ENCODE measurements at places on chromosomes 3 and 15.

- DNase-seq: no peak
Observed at GRCh38 chr15:27183201-27183600, 212.2 kb downstream of the GABRG3 start.

GRCh38 chr3:29178809-29179793, 101.8 kb upstream of the RBMS3 start:
- no peak for DNase-seq

DNA sequence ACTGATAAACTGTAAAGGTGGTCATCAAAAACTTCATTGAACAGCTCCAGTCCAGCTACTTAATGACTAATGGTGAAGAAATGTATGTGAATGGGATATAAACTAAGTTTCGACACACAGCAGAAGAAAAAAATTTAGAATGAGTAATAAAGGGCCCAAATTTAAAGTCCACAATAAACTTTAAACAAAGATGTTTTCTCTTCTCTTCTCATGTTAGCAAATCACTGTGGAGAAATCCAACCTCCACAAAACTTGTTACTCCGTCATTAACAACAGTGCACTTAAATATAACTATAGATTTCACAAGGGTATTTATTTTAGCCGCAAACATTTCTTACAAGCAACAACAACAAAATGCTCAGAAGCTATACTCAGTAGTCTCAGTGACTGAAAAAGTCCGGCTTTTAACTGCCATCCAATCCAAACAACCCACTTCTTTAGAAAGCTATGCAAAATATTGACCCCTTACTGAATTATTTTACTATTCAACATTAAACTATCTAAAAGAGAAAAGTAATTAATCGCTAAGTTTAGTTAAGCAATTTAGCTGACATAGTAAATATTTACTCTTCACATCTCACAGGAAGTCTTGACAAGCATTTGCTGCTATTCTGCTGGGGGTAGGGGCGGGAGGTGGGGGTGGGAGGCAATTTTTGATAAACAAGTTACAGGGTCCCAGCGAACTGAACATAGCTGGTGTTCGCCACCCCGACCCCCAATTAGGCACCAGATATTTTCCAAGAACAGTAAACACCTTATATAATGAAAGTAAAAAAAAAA, 2.4 kb downstream of the IGF2BP2 start:
- peak; percentile 82 for DNase-seq

DNA sequence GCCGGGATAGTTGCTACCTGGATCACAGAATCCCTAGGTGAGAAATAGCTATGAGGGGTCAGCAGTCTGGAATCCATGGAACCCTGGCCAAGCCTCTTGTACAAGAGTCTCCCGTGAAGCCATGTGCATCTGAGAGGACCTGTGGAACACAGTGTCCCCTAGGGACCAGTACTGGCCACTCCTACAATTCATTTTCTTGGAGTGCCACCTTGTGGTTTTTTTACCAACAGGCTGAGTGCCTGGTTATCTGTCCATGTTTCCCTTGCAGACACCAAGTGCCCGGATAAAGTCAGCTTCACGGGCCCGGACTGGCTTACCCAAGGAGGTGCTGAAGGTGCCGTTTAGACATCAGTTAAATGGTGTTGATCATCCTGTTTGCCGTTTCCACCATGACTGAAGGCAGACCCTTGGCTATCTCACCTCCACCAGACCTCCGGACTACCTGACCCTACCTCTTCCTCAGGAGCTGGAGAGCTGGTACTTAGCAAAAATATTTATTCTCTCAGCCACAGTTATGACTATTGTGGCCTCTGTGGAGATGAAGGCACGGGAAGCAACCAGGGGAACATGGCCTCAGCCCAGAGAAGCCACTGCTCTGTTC, 93.9 kb downstream of the RBPMS2 start:
- no peak for DNase-seq

DNA sequence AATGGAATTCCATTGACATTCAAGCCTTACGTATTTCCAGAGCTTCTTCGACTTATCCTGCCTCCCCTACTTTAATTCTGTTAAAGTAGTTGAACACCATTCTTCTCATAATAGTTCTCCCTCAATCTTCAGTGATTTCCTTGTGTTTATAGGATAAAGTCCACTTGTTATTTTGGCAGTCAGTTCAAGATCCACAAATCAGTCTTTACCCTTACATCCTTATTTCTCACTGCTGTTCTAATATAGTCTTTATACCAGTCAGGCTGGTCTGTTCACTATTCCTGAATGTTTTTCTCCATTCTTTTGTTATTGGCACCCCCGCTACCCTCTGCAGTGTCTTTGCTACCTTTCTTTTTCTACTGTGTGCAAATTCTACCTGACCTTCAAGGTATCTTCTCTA, 29.7 kb downstream of the ATP6V1A start:
- DNase-seq: no peak

GRCh38 chr3:109117939-109118338, at the start of gene MORC1:
MORC1 (minus strand) TSS chr3:109118134; CDS start chr3:109118059, 75 bp downstream.
- no peak for DNase-seq

DNA sequence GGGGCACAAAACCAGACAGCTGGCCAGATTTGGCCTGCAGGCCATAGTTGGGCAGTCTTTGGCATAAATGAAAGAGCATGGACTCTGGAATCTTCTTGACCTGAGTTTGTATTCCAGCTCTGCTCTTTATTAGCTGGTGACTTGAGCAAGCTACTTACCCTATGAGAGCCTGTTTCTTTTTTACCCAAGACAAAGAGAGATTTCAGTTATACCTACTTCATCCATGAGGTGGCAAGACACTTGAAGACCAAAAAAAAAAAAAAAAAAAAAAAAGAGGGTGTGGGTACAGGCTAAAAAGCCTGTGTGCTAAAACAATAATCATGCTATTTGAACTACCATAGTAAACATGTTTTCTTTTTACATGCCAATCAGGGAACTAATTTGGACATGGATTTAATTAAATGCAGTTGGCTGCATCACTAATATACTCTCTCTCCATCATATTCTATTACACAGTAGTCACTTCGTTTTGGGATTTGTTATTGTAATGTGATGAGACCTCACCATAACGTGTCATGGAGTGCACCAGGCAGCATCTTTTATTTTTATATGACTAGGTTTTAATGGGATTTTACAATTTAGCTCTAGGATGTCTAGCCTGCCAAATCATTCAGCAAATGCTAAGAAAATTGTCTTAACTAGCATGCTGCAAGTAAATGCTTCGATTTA, 109.2 kb upstream of the FHIT start:
- DNase-seq: no peak

GRCh38 chr3:65816208-65816607, 222.5 kb downstream of the MAGI1 start:
- no peak for DNase-seq

GRCh38 chr3:10389995-10390394, 69.1 kb upstream of the SEC13 start:
- no peak for DNase-seq

DNA sequence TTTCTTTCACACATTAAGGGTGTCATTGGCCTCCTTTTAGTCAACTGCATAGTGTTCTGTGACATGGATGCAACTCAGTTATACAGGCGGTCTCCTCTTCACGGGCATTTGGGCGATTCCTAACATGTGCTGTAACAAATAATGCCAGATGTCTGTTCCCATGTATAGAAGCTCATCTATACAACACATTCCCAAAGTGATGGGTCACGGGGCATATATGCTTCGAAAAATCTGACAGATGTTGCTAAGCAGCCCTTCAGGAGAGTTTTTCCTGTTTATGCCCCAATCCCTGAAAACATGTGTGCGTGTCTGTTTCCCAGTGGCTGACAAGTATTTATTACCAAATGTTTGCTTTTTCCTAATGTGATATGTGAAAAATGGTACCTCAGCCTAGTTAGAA, 25.8 kb downstream of the LRRK1 start:
- no peak for DNase-seq

- no peak for DNase-seq
Observed at GRCh38 chr3:18579661-18580060, 154.5 kb upstream of the SATB1 start.

DNA sequence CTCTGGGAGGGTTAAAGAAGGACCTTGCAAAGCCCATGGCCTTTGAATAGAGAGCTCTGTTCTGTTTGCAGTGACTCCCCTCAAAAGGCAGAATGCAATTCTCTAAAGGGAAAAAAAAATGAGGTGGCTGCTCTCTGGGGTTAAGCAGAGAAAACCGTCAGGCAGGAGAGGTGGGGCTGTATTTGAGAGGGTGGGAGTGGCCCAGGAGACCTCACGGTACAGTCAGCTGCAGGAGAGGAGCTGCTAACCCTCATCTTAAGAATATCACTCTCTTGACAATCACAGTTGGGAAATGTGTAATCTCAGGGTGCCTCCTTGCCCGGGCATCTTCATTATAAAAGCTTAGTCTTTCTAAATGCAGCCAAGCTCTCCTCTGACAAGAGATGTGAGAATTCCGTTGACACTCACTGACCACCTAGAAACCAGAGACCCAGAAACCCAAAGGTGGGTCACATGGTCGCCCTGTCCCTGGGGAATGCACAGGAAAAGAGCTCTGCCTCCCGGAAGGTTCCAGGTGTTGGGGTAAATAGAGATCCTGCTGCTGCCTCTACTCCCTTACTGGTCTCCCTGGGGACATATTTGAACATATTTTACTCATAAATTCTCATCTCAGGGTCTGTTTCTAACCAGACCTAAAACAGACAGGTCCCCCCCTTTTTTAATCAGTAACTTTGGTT, 159.1 kb upstream of the CTDSPL start:
- DNase-seq: no peak

DNA sequence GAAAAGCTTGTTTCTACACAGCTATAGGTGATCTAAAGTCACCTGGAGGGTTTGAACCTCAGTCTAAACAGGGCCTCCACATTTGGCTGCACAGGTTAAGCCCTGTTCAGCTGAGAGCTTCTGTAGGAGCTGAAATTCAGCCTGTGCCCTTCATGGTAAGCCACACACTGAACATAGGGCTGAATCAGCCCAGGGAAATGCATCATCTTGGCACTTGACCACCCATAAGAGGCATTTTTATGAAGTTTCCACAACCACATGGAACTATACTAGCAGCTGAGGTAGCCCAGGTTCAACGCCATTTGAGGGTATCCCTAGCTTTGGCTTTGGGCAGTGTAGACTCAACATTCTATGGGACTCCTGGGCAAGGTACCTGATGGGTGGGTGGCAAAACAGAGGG, 126.8 kb downstream of the FAM174B start:
- no peak for DNase-seq

DNA sequence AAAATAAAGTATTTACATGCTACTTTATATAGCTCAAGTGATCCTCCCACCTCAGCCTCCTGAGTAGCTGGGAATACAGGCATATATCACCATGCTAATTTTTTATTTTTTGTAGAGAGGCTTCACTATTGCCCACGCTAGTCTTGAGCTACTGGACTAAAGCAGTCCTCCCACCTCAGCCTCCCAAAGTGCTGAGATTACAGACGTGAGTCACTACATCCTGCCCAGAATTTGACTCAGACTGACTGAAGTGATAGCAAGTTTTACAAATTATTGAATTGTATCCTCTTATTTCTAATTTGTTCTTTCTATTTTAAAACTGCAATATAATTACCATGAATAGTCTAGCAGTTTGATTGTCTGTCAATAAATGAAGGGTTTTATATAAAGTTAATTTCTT, 210.3 kb upstream of the CGNL1 start:
- DNase-seq: no peak

- no peak for DNase-seq
Observed at GRCh38 chr3:39154280-39155021, 1.1 kb upstream of the CSRNP1 start.

GRCh38 chr3:126872701-126873342, 110.1 kb upstream of the PLXNA1 start:
- no peak for DNase-seq

DNA sequence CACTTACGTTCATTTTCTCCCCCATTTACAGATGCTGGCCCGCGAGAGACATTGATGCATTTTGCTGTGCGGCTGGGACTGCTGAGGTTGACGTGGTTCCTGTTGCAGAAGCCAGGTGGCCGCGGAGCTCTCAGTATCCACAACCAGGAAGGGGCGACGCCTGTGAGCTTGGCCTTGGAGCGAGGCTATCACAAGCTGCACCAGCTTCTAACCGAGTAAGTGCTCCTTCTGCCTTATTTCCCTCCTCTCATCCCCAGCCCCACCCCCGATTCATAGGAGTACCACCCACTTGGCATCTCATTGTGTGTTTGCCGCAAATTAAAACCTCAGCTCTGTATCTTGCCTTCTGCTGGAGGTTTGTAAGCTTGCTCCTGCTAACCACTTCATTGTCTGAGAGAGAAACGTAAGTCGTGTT, 163.3 kb downstream of the AKAP13 start:
- DNase-seq: no peak

DNA sequence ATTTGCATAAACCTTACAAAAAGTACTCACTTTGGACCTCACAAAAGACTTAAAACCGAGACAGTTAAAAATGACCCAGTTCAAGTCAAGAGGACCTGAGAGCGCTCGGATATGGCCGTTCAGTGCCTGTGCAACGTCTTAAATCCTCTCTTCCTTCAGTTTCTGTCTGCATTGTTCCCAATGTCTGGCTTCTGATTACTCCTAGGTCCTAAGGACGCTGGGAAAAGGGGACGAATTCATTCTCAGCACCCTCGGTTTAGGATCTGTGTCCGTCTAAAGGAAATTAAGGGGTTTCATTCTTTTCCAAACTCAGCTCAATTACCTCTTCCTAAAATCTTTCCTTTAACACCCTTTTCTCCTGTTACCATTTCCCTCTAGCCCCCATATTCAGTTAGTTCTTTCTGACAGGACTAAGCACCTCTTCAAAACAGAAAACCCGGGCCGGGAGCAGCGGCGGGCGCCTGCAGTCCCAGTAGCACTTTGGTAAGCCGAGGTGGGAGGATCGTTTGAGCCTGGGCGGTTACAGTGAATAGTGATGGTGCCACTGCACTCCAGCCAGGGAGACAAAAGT, 970 bp downstream of the DPPA4 start:
- DNase-seq: no peak

- no peak for DNase-seq
Observed at GRCh38 chr15:96234109-96234892, 96.2 kb upstream of the NR2F2 start.

DNA sequence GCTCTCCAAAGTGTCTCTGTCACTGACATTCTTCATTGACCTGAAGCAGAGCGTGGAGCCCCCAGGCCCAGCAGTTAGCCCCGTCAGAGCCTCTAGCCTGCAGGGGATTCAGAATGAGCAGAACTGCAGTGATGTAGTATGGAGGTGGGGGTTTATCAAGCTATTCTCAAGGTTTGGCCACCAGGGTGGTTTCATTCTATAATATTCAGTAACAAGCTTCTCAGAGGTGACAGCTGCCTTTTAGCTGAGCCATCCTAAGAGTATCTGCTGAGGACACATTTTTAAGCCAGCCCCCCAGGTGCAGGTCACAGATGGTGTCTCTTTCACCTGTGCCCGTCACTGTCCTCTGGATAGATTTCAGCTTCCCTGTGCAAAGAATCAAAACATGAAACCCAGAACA, 31.9 kb downstream of the CMTM7 start:
- no peak for DNase-seq

- DNase-seq: no peak
Observed at GRCh38 chr15:75229191-75230015, 27.7 kb downstream of the C15orf39 start.

GRCh38 chr3:61897848-61898247, 336.5 kb downstream of the PTPRG start:
- no peak for DNase-seq

All from HS-5 (cell line).